Sigmoid colon (tissue), 7 donors: ENCODE measurements at places on chromosomes 6 and 20. TPM values are rescaled to one million over a fixed set of nuclear protein-coding genes. Genes with fewer than 3 reads are reported as not detected.

The MOG gene
- total RNA-seq: not detected

The NR2E1 gene
- not detected for total RNA-seq

The EDN3 gene
- total RNA-seq: 0.55 TPM

The NRN1 gene
- 6.4 TPM for total RNA-seq

The C6orf58 gene
- total RNA-seq: not detected

The VSTM2L gene
- 2.5 TPM for total RNA-seq

The CD93 gene
- total RNA-seq: 20.8 TPM

The FAXC gene
- 23.1 TPM for total RNA-seq

The OR2J3 gene
- not detected for total RNA-seq

The CRYBG1 gene
- total RNA-seq: 6.7 TPM

The TMEM170B gene
- 11.0 TPM for total RNA-seq

The ACTL10 gene
- total RNA-seq: 0.55 TPM

The FAM83C gene
- not detected for total RNA-seq
